Activated naive CD4-positive, alpha-beta T cell treated with anti-CD3 and anti-CD28 coated beads, Interleukin-2, amount 50 U/mL, for 72 hours (primary cell): ENCODE measurements at places on chromosomes 11 and 22.

GRCh38 chr11:72724851-72725723, 27.1 kb downstream of the ARAP1 start:
- DNase-seq = no peak

DNA sequence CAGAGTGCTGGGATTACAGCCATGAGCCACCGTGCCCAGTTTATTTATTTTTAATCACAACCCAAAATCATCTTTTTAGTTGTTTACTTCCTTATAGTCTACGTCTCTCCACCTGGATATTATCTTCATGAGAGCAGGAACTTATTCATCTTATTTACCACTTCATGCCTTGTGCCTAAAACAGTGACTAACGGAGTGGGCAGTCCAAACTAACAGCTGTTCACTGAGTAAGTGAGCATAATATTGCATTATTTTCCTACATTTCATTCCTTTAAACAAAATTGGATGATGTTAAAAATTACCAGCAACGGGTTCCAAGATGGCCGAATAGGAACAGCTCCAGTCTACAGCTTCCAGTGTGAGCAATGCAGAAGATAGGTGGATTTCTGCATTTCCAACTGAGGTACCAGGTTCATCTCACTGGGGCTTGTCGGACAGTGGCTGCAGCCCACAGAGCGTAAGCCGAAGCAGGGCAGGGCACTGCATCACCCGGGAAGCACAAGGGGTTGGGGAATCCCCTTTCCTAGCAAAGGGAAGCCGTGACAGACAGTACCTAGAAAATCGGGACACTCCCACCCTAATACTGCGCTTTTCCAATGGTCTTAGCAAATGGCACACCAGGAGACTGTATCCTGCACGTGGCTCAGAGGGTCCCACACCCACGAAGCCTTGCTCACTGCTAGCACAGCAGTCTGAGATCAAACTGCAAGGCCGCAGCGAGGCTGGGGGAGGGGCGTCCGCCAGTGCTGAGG, 14.1 kb downstream of the TMEM123 start:
- no peak for DNase-seq

GRCh38 chr11:131327421-131327820, 43.0 kb upstream of the NTM start:
- no peak for DNase-seq

- no peak for DNase-seq
Observed at GRCh38 chr11:69492201-69492991, 10.9 kb downstream of the LINC01488 start.
